ENCODE measurements at places on chromosomes 13 and 19. TPM values are rescaled to one million over a fixed set of nuclear protein-coding genes. Genes with fewer than 3 reads are reported as not detected.

The TEKTIP1 gene
- not detected for polyA plus RNA-seq

The RYR1 gene
- 6.9 TPM for polyA plus RNA-seq

The CYP2F1 gene
- not detected for polyA plus RNA-seq

The SAMD4B gene
- 3.9 TPM for polyA plus RNA-seq

The AP1M2 gene
- polyA plus RNA-seq: not detected

The ZNF419 gene
- polyA plus RNA-seq: 2.4 TPM

Measured in Purkinje cell (primary cell).